ENCODE measurements at places on chromosomes 2 and 18.

GRCh38 chr18:3213300-3214059 lies 6.3 kb downstream of the MYOM1 start:
- no peak for DNase-seq

GRCh38 chr2:61857224-61857623 lies 3.4 kb upstream of the FAM161A start:
- no peak for DNase-seq

DNA sequence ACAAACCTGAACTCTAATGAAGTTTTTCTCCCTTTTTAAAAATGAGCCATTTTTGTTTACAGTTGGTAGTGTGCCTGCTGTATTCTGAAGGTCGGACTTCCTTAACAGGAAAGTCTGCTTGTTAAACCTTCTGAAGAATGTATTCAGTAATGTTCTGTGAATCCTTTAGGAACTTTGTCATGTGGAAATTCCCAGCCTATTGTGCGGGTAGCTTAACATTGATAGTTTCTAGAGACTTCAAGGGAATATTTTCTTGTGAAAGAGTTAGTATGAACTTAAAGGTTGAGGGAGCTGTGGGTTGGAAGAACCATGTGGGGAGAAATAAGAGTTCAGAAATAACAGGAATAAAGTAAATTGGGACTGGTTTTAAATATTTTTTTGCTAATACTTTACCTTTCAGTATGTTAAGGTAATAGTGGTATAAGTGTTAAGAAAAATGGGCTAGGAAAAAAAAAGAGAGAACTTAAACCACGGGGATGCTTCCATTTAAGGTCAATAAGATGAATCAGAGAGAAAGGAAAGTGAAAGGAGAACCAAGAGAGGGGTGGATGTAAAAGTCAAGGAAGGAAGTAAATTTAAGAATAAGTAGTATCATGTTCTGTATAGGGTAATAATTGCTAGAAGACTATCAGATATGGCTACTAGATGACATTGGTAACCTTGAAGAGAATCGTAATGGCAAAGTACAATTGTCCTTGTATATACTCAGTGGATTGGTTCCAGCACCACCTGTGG lies 90.5 kb downstream of the PMS1 start:
- DNase-seq, result no peak

DNA sequence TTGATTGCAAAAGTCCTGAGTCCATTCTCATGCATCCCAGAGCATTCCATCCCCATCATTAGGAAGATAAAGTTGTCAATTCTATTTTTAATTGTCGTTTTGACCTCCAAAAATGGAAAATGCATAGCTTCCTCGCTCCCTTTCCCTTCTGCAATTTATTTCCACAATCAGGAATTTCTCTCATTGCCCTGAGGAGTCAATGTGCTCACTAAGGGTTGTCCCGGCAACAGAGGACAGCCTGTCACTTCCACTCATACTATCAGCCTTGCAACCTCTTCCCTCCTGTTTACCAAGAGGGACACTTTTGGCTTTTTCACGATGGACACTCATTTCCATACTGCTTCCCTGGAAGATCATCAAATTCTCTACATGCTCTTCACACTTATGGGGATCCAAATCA lies 164.8 kb downstream of the MYO5B start:
- no peak for DNase-seq

DNA sequence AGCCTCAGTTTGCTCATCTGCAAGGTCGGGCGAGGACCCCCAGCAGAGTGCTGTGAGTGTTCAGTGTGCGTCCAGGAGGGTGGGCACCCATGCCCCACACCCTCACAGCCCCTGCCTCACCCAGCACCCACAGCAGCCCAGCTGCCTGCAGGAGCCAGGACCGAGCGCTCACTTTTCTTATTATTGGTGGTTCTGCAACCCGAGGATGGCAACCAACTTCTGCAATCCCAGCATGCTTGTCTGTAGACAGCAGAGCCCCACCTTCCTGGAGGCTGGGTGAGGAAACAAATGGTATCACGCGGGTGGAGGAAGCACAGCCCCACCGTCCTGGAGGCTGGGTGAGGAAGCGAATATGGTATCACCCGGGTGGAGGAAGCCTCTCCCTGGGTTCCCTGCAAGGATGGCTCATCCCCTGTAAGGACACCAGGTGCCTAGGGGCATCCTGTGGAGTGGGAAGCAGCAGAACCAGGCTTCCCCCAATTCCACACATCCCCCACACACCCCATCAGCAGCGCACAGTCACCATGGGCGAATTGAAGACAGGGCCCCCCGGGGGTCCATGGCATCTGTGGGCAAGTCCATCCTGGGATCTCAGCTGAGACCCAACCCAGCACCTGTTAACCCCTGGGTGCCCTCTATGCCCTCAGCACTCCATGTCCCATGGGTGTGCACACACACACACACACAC lies 220.5 kb upstream of the RAB6C start:
- no peak for DNase-seq

GRCh38 chr18:29962579-29962978 lies 1080.0 kb downstream of the DSC3 start:
- no peak for DNase-seq

DNA sequence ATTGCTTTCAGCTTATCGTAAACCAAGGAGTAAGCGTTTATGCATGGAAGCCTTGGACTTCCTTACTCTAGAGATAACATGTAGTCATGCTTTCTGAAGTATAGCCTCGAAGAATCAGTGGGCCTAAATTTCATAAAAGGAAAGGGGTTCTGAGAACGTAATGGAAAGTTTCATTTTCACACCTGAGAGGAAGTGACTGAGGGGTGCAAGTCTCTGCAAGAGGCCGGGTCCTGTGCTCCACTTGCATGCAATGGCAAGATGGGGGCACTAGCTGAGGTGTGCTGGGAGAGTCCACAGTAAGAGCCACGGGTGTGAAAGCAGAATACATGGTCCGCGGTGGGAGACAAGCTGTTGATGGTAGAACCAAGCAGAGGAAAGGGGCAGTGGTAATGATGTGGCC lies 36.5 kb upstream of the C1D start:
- DNase-seq, result no peak
